ENCODE measurements at places on chromosomes 7 and 10.

DNA sequence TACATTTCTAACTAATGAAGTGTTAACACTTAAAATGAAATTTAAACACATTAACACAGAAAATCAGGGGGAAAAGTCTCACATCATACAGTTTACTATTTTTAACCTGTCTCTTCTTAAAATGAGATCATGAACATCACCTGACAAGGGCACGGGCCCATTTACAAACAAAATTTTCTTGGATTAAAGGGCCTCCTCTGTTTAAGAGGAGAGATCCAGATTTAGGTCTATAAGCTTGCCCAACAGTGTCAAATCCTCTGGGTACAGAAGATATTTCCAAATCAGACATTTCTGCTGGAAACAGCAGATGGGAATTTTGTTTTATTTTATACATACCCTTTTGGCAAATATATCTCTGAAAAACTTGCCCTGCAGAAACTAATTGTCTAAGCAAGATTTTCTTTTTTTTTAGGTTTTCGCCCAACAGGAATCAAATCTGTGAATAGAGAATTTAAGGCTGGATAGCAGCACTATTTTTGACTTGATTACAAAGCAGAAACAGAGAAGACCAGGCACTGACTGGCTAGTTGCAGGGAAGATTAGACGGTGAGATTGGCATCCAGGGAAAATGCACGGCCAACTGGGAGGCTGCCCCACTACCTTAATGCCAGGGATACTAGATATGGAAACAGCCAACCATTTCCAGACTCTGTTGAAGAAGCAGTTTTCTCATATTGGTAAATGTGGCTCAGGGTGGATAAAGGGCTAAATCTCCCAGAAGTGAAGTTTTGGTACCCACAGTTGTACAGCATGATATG lies 173.4 kb downstream of the LRRN3 start:
- DNase-seq, result no peak

DNA sequence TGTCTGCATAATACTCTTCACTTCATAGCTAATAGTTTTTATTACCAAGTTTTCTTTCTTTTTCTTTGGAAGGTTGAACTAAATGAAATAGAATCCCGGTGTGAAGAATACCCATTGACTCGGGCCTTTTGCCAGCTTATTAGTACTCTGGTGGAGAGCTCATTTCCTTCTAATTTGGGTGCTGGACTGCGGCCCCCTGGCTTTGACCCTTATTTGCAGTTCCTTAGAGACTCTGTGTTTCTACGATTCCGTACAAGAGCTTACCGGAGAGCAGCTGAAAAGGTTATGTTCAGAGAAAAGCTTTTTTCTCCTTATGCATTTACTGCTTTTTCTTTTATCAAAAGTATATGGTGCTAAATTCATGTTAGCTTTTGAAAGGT lies 40.2 kb downstream of the NUP205 start:
- DNase-seq, result no peak

GRCh38 chr7:142807855-142808460 lies 37.2 kb downstream of the PRSS2 start:
- DNase-seq, result no peak

DNA sequence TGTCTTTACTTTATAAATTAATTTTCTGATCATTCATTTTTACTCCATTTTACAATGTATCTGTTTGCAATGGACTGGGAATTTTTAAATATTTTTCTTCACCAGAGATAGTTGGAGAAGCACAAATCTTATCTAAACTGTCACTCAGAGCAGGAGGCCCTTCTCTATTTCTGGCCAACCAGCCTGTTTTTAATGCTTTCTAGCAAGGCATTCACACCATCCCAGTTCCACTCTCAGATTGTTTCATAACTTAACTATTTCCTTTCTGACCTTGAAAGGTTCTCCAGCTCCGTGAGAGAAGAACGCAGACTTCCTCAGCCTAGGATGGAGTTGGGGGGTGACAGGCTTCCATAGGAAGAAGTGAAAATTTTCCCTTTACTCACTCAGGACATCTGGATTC lies 155.8 kb downstream of the SKIDA1 start:
- DNase-seq, result no peak

DNA sequence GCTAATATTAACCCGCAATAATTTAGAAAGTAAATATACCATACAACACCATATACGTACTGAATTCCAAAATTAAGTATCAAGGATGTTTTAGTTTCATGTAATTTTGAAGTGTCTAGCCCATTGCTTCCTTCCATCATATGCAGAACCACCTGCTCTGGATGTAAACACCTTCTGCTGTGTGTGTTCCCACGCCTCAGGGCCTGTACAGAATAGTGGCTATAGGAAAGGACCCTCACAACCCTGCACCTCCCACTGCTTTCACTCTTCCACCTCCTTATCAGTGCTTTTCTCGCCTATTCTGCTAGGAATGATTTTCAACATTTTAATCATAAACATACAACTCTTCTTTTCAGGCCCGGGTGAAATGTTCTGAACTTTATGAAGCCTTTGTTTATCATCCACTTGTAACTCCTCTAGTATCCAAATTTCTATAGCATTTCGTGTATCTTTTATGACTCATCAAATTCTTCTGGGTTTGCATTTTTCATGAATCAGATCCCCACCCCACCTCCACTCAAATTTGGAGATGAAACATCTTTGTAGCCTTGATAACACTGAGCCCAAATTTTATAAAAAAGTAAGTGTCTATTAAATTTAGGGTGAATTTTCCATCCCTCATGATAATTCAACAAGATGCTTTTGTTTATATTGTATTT lies 1106.8 kb upstream of the C7orf33 start:
- DNase-seq, result no peak

- DNase-seq, result no peak
Measured at GRCh38 chr7:35353481-35353880, 99.6 kb upstream of the TBX20 start.

- no peak for DNase-seq
Measured at GRCh38 chr10:4813023-4813422, 13.0 kb upstream of the AKR1E2 start.

DNA sequence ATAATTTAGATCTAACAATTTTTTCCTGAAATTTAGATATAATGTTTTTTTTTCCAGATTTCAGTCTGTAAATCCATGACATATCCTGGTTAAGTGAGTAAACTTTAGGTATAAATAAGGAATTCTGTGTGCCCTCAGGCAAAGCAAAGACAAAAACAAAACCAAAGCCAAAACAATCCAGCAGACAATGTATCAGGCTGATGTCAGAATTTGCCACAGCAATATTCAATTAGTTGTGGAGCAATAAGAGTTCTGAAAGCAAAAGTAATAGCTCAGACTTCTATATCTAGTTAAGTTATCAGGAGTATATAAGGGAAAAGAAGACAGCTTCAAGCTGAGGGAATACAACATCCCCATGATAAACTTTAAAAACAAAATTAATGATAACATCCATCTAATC lies 82.0 kb downstream of the MKX start:
- DNase-seq, result no peak

- DNase-seq, result no peak
Measured at GRCh38 chr10:4107285-4107851, 322.4 kb upstream of the KLF6 start.

GRCh38 chr10:51074238-51075028 lies at the start of gene PRKG1:
Gene PRKG1, plus strand, starts transcription at chr10:51074487.
- no peak for DNase-seq

GRCh38 chr7:417973-418601 lies 101.6 kb downstream of the PDGFA start:
- DNase-seq, result no peak

GRCh38 chr10:95240811-95241210 lies 46.8 kb downstream of the ACSM6 start:
- no peak for DNase-seq

- no peak for DNase-seq
Measured at GRCh38 chr7:96198047-96198636, 123.8 kb downstream of the SLC25A13 start.

- DNase-seq, result no peak
Measured at GRCh38 chr7:69619054-69619453, 20.8 kb downstream of the AUTS2 start.

DNA sequence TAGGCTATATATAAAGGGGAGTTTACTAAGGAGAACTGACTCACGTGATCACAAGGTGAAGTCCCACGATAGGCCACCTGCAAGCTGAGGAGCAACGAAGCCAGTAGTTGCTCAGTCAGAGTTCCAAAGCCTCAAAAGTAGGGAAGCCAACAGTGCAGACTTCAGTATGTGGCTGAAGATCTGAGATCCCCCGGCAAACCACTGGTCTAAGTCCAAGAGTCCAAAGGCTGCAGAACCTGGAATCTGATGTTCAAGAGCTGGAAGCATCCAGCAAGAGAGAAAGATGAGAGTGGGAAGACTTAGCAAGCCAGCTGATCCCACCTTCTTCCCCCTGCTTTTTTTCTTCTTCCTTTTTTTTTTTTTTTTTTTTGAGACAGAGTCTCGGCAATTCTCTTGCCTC lies 27.0 kb upstream of the GSDME start:
- no peak for DNase-seq

DNA sequence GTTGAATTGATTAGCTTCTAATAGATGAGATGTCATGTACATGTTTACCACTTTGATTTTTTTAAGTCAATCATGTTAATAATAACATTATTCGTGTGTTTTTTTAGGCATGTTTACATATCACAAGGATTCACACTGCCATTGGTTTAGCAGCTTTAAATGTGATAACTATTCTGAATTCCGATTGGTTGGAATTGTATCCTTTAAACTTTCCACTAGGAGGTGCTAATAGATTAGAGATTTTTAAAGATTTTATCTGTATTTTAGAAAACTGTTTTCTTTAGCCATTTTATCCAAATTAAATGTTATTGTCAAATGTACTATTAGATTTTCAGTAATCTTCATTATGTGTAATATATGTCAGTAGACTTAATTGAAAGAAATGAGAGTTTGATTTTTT lies 83.2 kb downstream of the HECTD2 start:
- no peak for DNase-seq

- no peak for DNase-seq
Measured at GRCh38 chr7:26340476-26341018, 48.9 kb downstream of the SNX10 start.

GRCh38 chr7:140752533-140752932 lies 56.0 kb downstream of the NDUFB2 start:
- DNase-seq, result no peak

DNA sequence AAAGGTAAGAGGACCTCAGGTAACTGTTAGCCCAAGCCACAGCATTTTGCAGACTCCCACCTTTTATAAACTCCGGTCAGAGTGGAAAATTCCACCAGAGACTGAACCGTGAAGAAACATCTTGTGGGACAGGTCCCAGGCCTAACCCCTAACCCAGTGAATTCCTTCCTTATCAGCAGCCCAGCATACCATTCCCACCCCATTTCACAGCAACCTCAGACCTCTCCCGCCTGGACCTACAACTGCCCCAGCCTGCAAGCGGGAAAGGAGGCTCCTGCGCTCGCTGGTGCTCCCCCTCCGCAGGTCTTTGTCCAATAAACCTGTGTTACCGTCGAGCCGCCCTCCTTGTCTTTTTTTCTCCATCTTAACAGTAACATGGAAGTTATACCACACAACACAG lies 736.6 kb downstream of the MAGI2 start:
- DNase-seq, result no peak

GRCh38 chr7:27102581-27103442 lies at the start of gene HOXA2:
Gene HOXA2, minus strand, starts transcription at chr7:27102683. Its CDS starts 183 bp downstream, at chr7:27102500.
- DNase-seq, result no peak

DNA sequence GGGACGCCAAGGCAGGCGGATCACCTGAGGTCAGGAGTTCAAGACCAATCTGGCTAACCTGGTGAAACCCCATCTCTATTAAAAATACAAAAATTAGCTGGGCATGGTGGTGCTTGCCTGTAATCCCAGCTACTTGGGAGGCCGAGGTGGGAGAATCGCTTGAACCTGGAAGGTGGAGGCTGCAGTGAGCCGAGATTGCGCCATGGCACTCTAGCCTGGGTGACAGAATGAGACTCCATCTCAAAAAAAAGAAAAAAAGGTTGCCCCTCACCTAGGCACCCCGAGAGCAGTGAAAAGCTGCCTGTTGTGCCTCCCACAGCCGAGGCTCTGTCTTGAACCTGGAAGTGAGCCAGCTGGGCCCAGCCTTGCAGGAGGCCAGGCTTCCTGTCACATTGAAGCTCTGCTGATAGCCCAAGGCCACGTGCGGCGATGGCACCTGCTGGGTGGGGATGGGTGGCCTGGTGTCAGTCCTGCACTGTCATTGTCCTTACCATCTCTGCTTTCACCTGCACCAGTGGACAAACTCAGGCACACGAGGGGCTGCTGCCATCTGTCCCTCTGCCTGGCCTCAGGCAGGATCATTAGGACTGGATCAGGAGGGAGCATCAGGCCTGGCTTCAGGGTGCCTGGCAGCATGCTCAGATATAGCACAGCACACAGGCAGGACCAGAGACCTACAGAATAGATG lies 37.8 kb downstream of the DNAJB12 start:
- DNase-seq, result no peak

GRCh38 chr7:81183326-81183725 lies 264.5 kb upstream of the SEMA3C start:
- no peak for DNase-seq

- no peak for DNase-seq
Measured at GRCh38 chr7:2966466-2967078, 77.1 kb downstream of the CARD11 start.

GRCh38 chr7:78472519-78472918 lies 673.9 kb downstream of the PHTF2 start:
- DNase-seq, result no peak

GRCh38 chr10:65891073-65891981 lies 1034.5 kb upstream of the LRRTM3 start:
- no peak for DNase-seq

DNA sequence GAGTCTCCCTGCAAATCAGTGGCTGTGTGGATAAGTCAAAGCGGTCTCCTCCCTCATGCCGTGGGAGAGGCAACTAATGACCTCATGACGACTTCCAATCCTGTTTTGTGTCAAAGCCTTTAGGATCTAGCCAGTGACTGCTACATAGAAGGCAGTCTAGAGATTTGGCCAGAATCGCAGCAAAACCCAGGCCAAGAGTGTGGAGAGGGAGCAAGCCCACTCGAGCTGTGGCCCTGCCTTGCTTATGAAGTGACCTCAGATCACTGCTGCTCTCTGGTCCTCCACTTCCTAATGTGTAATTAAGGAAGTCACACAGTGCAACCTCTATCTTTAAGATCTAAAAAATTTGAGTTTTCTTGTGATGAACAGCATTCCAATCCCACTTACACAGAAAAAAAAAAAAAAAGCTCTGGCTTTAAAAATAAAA lies 296.7 kb upstream of the KLF6 start:
- no peak for DNase-seq
